Putamen (tissue), 1 donor: ENCODE measurements at places on chromosomes 16 and 17.
A peak's percentile ranks its signal among the peaks of the same experiment; 100 is the strongest.

DNA sequence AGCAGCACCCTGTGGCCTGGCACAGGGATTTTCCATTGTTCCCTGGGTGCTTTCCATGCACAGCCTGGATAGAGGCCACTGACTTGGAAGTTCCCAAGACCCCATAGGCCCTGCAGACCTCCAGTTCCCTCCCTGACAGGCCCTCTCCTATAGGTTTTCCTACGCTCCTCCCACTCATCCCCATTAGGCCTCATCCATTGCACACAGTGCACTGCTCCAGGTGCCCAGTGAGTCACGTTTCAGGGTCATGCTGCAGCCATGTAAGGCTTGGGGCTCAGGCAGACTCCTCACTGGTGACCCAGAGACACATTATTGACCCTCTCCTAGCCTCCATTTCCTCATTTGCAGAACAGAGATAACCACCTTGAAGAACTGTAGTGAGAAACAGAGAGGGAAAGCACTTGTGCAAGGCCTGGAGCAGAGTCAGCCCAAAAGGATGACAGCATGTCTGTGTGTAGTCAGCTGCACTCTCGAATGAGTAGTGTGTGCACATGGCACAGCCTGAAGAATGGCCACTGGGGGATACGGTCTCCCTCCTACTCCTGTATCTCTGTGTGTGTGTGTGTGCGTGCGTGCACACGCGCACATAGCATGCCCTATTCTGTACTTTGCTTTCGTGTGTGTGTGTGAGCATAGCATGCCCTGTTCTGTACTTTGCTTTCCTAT is 26.8 kb downstream of the DRC3 start:
- no peak for DNase-seq

GRCh38 chr17:1487939-1488825 is 4.3 kb downstream of the MYO1C start:
- peak; percentile 64 for DNase-seq

DNA sequence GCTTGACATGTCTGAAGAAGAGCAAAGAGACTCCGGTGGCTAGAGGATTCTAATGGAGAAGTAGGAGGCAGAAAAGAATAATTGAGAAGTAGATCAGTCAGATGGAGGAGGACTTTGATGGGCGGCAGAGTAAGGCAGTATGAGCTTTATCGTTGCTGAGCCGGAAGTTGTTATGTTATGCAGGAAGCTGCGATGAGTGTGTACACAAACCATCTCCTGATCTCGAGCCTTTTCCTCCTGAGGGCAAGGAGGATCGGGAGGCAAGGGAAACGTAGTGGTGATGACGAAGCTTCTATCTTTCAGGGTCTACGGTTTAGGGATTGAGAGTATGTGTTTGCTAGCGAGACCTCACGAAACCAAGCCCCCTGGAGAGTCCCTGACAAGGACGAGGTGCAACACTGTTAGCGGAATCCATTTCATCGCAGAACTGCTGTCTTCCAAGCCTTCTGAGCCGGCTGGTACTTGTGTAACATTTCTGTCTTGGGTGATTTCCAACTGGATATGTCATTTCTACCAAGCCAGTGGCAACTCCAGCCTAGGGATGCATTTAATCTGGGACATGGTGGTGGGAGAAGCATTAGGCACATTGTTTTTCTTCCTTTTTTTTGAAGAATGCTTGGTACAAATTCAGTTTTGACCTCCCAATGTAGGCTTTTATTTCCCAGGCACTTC is 45.5 kb downstream of the RBFOX1 start:
- no peak for DNase-seq

GRCh38 chr16:5590416-5590815 is 492.8 kb upstream of the EEF2KMT start:
- no peak for DNase-seq

GRCh38 chr17:72407336-72407909 is 286.6 kb downstream of the SOX9 start:
- DNase-seq = peak; percentile 43

DNA sequence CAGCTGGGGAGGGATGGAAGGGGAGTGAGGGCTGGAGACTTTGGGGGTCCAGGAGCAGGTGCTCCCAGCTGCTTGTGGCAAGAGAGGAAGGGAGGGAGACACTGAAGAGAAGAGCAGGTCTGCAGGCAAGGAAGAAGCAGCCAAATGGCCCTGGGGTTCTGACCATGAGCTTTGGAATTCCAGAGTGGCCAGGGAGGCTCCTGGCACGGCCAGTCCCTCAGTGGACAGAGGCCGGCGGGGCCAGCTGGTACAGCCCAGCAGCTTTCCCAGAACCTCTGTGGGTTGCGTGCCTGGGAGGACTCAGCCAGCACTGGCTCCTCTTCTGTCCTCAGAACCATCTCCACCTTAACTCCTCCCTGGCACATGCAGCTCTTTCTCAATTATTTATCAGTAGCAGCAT is 233.0 kb downstream of the MSI2 start:
- DNase-seq = no peak

- no peak for DNase-seq
These were observed 16.2 kb downstream of the MYLK3 start for GRCh38 chr16:46731691-46732555.

DNA sequence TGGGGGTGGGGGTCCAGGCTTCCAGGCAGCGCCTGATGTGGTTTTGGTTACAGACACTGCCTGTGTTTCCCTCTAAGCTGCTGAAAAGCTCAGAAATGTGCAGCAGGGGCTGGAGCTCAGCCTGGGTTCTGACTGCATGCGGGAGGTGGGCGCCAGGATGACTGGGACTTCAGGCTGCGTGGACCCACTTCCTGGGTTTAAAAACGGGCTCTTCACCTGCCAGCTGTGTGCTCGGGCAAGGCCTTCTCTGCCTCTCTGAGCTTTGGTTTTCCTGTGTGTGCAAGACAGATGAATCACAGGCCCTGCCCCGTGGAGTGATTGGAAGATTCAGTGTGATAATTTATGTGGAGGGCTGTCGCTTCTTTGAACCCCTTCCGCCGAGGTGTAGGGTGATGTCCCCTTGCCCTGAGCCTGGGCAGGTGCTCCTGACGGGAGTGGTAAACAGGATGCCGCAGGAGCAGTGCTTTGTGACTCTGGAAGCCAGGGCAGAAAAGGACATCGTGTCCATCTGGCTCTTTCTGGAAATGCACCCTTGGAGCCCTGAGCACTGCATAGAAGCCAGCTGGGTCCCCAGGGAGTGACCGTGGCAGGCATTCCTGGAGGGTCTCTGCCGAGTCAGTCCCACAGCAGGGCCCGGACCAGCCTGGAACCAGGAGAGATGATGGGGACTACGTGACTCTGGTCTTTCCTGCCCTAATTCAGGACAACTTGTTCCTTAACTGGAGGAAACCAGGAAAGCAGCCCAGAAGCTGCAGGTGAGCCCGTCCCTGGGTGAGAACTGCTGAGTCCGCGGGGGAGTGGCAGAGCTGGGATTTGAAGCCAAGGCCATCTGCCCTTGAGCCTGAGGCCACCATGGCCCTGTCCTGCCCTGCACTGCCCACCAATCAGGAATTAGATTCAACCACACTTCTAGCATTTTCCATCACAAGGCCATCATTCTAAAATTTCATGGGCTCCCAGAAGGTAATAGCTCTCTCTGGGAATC is 28.5 kb upstream of the SLC7A5 start:
- no peak for DNase-seq

GRCh38 chr17:30203471-30203981 is 32.0 kb downstream of the SLC6A4 start:
- no peak for DNase-seq

DNA sequence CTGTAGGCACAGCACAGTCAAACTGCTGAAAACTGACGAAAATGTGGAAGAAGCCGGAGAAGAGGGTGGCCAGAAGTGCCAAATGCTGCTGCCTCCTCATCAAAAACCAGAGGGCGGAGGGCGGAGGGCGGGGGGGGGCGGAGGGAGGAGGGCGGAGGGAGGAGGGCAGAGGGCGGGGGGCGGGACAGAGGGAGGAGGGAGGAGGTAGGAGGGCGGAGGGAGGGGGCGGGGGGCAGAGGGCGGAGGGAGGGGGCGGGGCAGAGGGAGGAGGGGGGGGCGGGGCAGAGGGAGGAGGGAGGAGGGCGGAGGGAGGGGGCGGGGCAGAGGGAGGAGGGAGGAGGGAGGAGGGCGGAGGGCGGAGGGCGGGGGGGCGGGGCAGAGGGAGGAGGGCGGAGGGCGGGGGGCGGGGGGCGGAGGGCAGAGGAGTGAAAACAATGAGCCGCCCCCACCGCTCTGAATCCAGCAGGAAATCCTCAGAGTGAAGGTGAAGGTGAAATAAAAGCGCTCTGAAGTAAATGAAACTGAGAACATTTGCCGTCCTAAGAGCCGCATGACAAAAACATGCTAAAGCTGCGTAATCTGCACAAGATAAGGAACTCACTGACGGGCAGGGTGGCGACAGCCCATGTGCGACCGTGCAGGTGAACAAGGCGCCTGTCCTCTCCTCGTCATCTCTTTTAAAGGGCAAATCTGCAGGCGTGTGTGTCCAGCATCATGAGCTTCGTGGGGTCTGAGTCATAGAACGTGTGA is 22.6 kb upstream of the CBFA2T3 start:
- no peak for DNase-seq

DNA sequence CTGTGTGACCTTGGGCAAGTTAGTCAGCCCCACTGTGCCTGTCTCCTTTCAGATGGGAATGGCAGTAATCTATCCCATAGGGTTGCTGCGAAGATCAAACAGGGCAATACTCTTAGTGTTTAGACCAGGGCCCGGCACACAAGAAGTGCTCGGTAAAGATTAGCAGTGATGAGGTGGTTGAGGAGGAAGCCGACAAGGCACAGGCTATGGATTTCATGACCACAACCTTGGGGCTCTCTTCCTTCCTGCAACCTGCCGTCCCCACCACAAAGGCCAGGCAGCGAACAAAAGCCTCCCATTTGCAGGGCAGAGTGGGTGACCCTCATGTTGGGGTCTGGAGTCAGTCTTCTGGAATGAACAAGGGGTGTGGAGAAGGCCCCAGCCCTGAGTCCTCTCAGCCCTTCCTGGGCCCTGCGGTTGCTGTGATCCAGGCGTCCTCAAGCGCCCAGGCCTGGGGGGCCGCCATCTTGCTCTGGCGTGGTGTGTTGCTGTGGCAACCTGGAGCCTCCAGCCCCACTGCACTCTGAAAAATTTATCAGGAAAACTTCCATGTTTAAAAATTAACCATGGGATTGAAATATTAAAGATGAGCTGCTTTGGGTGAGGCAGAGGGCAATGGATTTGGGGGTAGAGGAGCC is 9.8 kb downstream of the ADAM11 start:
- DNase-seq = no peak

GRCh38 chr16:19274165-19274797 is 11.2 kb upstream of the CLEC19A start:
- no peak for DNase-seq

- DNase-seq = no peak
These were observed 92.2 kb upstream of the DNAH17 start for GRCh38 chr17:78669256-78669974.

DNA sequence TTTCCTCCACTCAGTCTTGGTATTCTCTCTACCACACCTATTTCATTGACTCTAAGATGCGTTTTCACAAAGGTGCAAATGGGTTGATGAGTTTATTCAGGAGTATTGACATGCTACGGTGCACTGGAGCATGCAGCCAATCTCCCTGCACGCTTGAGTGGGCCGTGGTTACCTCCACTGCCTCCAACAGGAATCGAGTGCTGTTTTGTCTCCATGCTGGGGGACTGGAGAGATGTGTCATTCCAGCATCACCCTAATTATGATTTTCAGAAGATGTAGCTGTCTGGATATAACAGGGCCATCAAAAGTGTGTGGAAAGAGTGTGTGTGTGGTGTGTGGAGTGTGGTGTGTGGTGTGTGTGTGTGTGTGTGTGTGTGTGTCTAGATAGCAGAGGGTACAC is 351.6 kb upstream of the ZFHX3 start:
- no peak for DNase-seq

- peak; percentile 63 for DNase-seq
These were observed 20.9 kb upstream of the MPRIP start for GRCh38 chr17:17021194-17021863.

- DNase-seq = no peak
These were observed 1.9 kb downstream of the TSEN54 start for GRCh38 chr17:75518201-75518600.

DNA sequence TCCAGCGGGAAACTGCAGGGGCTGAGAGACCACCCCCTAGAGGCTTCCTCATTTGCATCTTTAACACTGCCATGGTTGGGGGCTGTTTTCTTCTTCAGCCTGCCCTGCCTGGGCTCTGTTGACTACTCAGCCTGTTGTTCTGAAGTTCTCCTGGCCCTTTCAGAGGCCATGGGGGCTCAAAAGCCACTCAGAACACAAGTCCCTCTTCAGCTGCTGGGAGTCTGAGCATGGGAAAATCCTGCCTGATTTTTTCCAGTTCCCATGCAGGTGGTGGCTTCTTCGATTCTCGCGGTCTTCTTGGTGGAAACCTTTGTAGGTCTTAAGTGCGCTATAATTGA is 36.3 kb downstream of the PLCG2 start:
- no peak for DNase-seq

DNA sequence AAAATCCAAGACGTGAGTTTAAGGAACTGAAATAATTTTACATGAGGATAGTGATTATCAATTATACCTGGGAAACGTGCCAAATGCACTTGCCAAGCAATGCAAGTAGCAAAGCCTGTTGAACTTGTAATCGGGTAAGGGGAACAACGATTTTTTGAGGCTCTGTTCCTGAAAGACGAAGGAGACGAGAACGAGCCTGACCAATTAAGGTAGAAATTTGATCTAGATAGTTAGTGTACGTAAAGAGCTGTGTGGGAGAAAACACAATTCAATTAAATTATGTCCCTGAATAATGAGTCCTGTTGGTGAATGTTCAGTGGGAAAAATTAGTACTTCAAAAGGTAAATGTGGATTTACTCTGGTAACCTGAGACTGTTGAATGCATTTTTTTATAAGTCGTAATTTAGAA is 17.7 kb upstream of the KCTD5 start:
- no peak for DNase-seq

GRCh38 chr16:79409978-79410377 is 190.6 kb downstream of the MAF start:
- DNase-seq = no peak

- no peak for DNase-seq
These were observed 128.2 kb downstream of the CLEC16A start for GRCh38 chr16:11072420-11073153.

DNA sequence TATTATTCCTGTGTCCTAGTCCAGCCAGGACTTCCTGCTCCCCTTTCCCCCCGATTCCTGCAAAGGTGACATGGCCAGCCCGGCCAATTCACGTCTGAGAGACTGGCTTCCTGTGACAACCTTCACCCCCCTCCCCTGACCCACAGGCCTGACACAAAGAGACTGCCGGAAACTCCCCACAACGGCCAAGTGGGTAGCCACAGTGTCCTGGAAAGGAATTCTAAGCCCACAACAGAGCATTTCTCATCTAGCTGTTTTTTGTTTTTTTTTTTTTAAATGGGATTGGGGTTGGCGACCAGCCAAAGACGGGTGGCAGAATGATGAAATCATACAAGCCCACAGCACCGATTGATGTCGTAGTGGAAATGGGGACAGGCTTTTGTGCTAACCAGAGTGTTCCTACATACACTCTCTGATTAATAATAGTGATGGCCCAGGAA is 2.8 kb upstream of the XAF1 start:
- peak; percentile 47 for DNase-seq
